Activated CD4-positive, alpha-beta memory T cell treated with anti-CD3 and anti-CD28 coated beads, Interleukin-2, amount 10 ng/mL, durations not matched to agents 7 days and 5 days (primary cell): ENCODE measurements at places on chromosomes 3 and 15. TPM values are rescaled to one million over a fixed set of nuclear protein-coding genes. Genes with fewer than 3 reads are reported as not detected.

DNA sequence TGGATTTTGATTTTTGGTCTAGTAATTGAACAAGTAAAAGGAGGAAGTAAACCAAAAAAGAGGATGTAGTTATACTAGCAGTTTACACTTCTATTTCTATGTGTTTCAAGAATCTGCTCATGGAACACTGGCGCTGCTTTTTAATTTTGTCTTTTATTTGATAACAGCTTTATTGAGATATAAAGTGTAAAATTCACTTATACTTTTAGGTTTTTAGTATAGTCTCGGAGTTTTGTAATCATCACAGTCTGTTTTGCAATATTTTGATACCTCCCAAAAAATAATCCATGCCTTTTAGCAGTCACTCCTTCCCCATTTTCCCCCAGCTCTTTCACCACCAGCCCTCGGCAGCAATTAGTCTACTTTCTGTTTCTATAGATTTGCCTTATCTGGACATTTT, 18.0 kb downstream of the UBE2E2 start:
- no peak for DNase-seq

GRCh38 chr3:66450390-66451022, 50.3 kb downstream of the LRIG1 start:
- no peak for DNase-seq

DNA sequence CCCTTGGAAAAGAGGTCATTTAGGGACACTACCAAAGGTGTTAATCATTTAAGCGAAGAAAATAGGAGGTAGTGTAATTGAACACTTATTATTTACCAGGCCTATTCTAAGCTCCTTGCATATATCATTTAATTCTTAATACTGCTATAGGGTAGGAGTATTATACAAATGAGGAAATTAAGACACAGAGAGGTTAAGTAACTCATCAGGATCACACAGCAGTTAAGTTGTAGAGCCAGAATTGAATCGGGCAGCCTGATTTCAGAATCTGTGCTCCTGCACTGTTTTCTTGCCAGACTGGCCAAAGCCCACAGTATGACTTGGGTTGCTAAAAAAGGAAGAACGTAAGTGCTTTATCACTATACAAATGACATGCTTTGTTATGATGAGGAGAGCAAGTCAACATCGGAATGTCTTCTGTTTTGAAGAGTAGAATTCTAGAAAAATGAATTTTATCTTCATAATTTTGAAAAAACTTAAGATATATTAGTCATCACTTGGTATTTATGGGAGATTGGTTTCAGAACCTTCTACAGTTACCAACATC, 31.4 kb downstream of the HPS3 start:
- no peak for DNase-seq

- DNase-seq: no peak
These were observed 101.2 kb downstream of the TCF12 start for GRCh38 chr15:57019496-57020160.

Gene ADAMTSL3
- total RNA-seq: not detected

- DNase-seq: no peak
These were observed 3.1 kb downstream of the SKOR1 start for GRCh38 chr15:67828278-67828968.
